ENCODE measurements at places on chromosomes 11 and 22. TPM values are rescaled to one million over a fixed set of nuclear protein-coding genes. Genes with fewer than 3 reads are reported as not detected.

GRCh38 chr22:29071261-29072045, 1.4 kb upstream of the KREMEN1 start:
- peak; percentile 55 for DNase-seq

DNA sequence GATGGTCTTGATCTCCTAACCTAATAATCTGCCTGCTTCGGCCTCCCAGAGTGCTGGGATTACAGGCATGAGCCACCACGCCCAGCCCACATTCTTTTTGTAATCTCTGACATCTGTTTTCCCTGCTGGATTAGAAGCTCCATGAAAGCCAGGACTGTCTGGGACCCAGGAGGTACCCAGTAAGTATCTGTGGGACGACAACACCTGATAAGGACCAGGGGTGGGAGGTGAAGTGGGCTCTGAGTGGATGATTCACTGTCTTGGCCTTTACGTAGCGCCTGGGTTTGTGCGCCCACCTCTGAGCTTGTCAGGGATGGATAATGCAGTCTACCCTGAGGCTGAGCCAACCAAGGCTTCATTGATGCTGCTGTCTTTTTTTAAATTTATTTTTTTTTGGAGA, 118.8 kb downstream of the ABTB2 start:
- no peak for DNase-seq

- DNase-seq: no peak
Observed at GRCh38 chr22:42428760-42429159, 3.4 kb downstream of the NFAM1 start.

DNA sequence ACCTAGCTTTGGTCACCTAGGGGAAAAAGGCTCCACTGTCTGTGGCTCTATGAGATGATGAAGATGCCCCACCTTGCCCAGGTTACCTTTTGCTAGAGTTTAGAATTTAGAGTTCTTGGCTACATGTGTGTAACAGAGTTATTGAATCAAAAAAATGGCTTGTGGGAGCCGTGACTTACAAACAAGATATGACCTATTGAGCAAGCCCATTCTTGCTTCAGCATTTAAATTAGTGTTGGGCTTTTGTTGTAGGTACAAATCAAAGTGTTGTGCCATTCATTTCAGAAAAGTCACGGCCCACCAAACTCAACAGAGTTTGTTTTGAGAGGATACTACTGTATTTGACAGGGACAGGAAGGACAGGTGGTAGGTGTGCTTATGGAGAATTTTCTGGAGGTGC, 768.8 kb downstream of the NTM start:
- no peak for DNase-seq

GRCh38 chr11:30364139-30364836, 41.4 kb downstream of the ARL14EP start:
- DNase-seq: no peak

- DNase-seq: no peak
Observed at GRCh38 chr11:36093548-36093947, 149.7 kb downstream of the LDLRAD3 start.

GRCh38 chr11:83464160-83464944, 178.2 kb upstream of the CCDC90B start:
- DNase-seq: no peak

DNA sequence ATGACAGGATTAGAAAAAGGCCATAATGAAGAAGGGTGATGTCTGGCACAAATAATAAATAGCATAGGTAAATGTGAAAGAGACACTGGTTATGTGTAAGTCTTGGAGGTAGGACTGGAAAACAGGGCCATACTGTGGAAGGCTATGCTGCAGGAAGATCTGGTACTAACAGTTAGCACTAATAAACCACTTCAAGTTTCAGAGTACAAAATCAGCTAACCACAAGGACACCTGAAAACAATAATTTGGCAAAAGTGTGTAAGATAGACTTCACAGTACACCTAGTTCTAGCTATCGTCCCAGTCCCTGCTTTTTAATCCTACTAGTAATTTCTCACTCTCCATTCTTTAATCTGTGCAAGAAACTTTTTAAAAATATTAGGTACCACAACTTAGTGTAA, 44.3 kb downstream of the CWF19L2 start:
- no peak for DNase-seq

- no peak for DNase-seq
Observed at GRCh38 chr11:5684036-5684645, 733 bp downstream of the TRIM5 start.

DNA sequence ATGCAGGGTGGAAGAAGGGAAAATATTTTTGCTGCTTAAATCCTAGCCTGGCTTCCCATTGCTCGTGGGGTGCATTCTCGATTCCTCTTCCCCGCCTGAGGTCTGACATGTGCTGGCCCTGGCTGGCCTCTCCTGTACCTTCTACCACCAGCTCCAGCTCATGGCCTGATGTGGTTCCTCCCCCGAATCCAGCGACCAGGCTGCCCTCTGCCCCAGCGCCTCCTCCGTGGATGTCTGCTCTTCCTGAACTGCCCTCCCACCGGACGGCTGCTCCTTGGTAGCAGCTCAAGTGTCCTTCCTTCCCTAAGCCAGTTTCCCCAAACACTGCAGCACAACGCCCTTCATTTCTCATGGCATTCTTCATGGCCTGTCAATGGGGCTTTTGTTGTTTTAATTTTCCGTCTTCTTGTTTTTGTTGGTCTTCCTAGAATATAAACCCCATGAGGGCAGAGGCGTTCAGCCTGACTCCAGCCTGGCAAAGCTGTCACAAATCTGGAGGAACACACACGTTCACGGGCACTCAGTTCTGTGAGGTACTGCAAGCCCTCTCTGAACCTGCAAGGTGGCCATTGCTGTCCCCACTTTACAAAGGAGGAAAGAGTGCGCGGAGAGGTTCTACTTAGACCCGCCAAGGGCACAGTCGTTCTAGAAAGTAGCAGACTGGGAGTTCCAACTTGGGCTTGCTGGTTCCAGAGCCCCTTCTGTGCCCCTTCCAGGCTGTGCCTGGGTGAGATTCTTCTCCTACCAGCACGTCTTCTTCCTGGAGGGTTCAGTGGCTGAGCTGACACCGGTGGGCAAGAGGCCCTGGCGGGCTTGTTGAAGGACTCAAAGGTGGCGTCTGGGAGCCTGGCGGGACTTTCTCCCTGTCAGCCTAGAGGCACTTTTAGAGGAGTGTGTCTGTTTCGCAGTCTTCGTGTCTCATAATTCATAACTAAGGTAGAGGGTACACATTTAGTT, 953 bp upstream of the LRP5 start:
- peak; percentile 66 for DNase-seq

- no peak for DNase-seq
Observed at GRCh38 chr22:17380359-17381087, 11.3 kb downstream of the CECR2 start.

- no peak for DNase-seq
Observed at GRCh38 chr11:128741916-128742315, 48.0 kb downstream of the FLI1 start.

GRCh38 chr11:113895367-113896155, 9.0 kb upstream of the HTR3B start:
- no peak for DNase-seq

DNA sequence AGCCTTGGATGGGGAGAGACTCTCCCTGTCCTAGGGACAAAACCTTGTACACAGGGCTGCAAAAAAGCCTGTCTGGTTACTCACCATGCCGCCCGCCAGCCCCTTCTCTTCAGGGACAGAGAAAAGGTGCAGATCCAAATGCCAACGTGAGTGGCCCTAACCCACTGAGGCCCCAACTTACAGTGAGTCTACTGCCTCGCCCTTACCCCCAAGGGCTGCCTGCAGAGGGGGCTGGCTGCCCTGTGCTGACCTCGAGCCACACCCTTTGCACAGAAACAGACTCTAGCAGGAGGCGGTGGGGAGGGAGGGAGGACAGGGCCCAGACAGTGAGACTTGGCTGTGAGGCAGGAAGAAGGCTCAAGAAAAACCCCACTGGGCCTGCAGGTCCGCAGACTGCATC, 13.6 kb upstream of the CHST1 start:
- DNase-seq: no peak

GRCh38 chr11:14334893-14335292, 24.1 kb downstream of the RRAS2 start:
- no peak for DNase-seq

GRCh38 chr22:22691055-22691454, 46.6 kb downstream of the GGTLC2 start:
- no peak for DNase-seq

DNA sequence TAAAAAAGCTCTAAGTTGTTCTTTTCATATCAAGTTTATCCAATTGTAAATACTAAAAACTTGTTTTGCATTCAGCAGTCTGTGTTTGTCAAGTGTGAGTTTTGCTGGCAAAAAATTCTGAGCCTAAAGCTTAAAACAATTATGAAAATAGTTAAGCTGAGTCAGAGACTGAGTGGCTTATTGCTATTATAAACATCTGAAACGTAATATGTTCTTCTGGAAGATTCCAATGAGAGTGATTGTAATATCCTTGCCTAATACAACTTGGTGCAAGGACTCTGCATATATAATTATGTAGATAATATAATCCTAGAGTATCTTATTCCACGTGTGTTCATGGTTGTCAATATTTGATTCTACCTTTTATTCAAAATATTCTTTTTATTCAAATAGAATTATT, 14.1 kb upstream of the NUP50 start:
- DNase-seq: no peak

DNA sequence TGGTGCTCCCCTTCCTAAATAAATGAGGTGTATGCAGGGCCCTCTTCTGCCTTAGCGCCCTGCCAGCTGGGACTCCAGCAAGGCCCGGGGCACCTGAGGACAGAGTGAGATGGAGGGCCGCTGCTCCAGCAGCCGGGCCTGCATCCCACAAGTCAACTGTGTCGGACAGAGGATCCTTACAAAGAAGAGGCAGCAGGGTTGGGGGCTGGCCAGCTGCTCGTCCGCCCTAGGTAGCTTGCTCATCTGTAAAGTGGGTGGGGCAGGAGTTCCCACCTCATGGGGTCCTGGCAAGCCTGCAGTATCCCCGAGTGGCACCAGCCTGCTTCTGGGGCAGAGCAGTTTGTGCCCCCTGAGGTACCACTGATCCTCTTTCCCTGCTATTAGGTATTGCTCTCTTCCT, 7.6 kb downstream of the TMEM121B start:
- DNase-seq: no peak

GRCh38 chr11:126592496-126593410, 237.3 kb downstream of the ST3GAL4 start:
- no peak for DNase-seq

- peak; percentile 85 for DNase-seq
Observed at GRCh38 chr11:64233913-64234586, at the start of gene VEGFB. Gene VEGFB, plus strand, starts transcription at chr11:64234584. Its CDS starts 250 bp downstream, at chr11:64234834.

GRCh38 chr11:81135570-81135969, 1598.1 kb downstream of the FAM181B start:
- DNase-seq: no peak

DNA sequence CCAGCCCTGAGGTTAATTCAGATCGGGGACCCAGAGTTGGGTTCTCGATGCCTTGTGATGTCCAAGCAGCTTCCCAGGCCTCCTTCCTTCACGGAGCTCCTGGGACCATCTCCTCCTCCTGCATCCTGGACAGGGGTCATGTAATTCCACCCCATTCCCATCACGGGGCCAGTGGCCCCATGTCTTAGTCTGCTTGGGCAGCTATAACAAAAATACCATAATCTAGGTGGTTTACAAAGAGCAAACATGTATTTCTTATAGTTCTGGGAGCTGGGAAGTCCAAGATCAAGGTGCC, 41.7 kb upstream of the PRDM11 start:
- no peak for DNase-seq

DNA sequence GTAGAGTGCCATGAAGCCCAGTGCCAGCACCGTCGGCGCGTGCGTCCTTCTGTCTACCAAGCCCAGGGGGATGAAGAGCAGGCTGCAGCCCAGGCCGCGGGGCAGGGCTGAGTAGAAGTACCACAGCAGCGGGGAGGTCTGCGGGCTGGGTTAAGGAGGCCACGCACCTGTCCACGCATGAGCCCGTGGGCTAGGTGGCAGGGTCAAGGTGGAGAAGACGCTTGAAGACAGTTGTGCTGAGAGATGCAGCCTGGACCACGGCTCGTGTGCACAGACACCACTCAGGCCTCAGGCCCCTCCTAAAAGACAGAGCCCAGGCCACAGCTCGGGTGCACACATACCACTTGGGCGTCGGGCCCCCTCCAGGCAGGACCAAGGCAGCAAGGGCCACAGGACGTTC, 10.4 kb downstream of the ALG12 start:
- no peak for DNase-seq

DNA sequence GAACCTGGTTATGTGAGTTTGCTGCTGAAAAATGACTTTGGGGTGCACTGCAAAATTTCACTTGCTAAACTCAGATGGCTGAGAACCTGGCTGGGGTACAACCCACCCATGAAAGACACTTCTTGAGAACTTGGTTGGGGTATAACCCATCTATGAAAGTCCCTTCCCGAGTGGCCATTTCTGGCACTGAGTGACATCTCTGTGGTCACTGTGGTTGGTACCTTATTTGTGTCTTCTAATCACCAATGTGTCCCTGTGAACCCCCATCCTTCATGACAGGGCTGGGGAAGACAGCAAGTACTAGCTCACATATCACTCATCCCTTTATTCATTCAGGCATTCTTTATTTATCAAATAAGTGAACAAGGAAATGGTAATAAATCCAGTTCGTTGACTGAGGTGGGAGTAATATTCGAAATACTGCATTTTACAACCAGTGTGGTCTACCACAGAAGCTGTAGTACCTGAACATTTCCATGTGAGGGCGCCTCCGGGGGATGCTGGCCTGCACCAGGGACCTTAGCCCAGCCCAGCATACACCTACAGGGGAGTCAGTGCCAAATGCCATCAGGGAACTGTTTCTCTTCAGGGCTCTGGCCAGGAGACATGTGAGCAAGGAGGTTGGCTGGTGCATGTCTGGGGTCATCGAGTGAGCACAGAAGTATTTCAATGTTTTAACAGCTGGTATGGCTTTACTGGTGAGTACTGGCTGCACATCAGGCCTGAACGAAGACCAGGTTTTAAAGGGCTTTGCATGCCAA, 122.1 kb downstream of the CSNK2A3 start:
- no peak for DNase-seq

- DNase-seq: no peak
Observed at GRCh38 chr22:29457730-29458129, 19.3 kb downstream of the RFPL1 start.

DNA sequence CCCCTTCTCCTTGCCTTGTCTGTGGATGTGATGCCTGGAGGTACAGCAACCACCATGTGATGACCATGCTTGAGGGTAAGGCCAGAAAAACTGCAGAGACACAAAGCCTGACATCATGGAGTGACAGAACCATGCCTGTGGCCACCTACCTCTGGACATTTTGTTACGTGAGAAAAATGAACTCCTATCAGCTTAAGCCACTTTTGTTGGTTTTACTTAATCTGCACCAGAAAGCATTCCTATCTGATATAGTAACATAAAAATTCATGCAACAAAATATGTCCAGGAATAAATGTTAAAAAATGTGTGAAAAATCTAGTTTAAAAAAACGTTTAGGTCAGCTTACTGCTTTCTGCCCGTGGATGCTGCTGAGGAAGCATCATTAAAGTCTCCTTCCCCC, 42.6 kb upstream of the P4HA3 start:
- no peak for DNase-seq

- no peak for DNase-seq
Observed at GRCh38 chr22:35900483-35901168, 128.0 kb downstream of the RBFOX2 start.

The OR51B4 gene
- total RNA-seq: not detected

The KLHDC7B gene
- total RNA-seq: 0.09 TPM

The OR4A47 gene
- total RNA-seq: not detected

The NRGN gene
- 11.1 TPM for total RNA-seq

The C11orf87 gene
- 0.17 TPM for total RNA-seq

The RIMBP3C gene
- total RNA-seq: not detected

The TPBGL gene
- total RNA-seq: not detected

The YAP1 gene
- 103 TPM for total RNA-seq

The MYRF gene
- total RNA-seq: 1.9 TPM

The BATF2 gene
- 1.4 TPM for total RNA-seq

The FAM111B gene
- total RNA-seq: 0.91 TPM

The MRGPRX2 gene
- total RNA-seq: not detected

The KRTAP5-9 gene
- not detected for total RNA-seq

The APOA5 gene
- total RNA-seq: not detected

The SHANK2 gene
- total RNA-seq: 0.26 TPM

The CBX7 gene
- 97.9 TPM for total RNA-seq
